ENCODE measurements at places on chromosomes 7 and 10. TPM values are rescaled to one million over a fixed set of nuclear protein-coding genes. Genes with fewer than 3 reads are reported as not detected.
A peak's percentile ranks its signal among the peaks of the same experiment; 100 is the strongest.

- DNase-seq = no peak
Measured at GRCh38 chr10:36117231-36117630, 475.1 kb upstream of the FZD8 start.

The SERPINE1 gene
- 26.6 TPM for total RNA-seq

- DNase-seq = peak; percentile 53
Measured at GRCh38 chr10:122859527-122859926, 13.9 kb upstream of the CUZD1 start.

- DNase-seq = no peak
Measured at GRCh38 chr10:120327675-120328074, 129.4 kb upstream of the PLPP4 start.

DNA sequence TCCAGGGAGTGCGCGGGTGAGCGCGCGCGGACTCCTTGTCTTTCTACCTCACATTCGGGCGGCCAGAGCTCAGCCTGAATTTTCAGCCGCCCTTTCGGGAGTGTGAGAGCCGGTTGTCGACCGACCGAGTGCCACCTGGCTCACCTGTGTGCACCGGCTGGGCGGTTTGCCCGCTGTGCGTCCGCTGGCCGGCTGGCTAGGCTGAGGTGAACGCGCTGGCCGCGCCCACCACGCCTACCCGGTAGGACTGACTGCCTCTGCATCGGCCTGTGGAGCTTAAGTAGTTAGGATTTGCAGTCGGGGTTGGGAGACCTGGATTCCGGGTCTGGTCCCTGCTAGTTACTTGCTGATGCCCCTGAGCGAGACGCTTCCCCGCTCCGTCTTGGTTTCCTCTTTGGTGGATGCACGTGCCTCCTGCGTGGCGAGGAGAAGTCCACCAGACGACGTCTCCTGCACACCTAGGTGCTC lies 553 bp downstream of the TSPAN15 start:
- no peak for DNase-seq

- DNase-seq = no peak
Measured at GRCh38 chr10:86449926-86450558, 71.5 kb downstream of the WAPL start.

- no peak for DNase-seq
Measured at GRCh38 chr10:77633376-77633775, 4.2 kb downstream of the KCNMA1 start.

The PIK3CG gene
- not detected for total RNA-seq

GRCh38 chr7:65892161-65892560 lies 19.3 kb downstream of the VKORC1L1 start:
- no peak for DNase-seq

- DNase-seq = no peak
Measured at GRCh38 chr7:33667196-33667595, 238.1 kb upstream of the BMPER start.

DNA sequence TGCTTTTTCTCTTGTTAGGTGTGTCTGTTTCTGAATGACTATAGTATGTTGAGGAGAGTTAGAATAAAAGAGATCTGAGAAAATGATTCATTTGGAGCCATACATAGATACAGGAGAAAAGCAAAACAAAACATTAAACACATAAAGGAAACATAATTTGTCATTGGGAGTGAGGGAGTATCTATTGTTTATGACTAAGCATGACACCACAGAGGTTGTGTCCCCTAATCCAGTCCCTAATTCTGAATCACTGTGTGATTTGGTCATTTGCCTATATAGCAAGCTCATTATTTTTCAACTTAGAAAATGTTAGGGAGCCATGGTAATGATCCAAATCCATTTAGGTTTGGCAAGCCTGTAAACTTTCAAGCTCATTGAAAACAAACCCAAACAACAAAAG lies 132.3 kb upstream of the BMPER start:
- no peak for DNase-seq

- no peak for DNase-seq
Measured at GRCh38 chr10:122316224-122316884, 45.3 kb downstream of the BTBD16 start.

The PLA2G12B gene
- not detected for total RNA-seq

GRCh38 chr7:106997487-106998271 lies 46.8 kb upstream of the PRKAR2B start:
- no peak for DNase-seq
